Activated CD4-positive, alpha-beta T cell treated with anti-CD3 and anti-CD28 coated beads for 36 hours (primary cell): ENCODE measurements at places on chromosomes 12 and 14. TPM values are rescaled to one million over a fixed set of nuclear protein-coding genes. Genes with fewer than 3 reads are reported as not detected.

Gene TMED10
- 253 TPM for total RNA-seq

Gene DPF3
- total RNA-seq, result 0.39 TPM

Gene RTN1
- not detected for total RNA-seq

- no peak overlapping the region for H3K27ac ChIP-seq
- H3K4me1 ChIP-seq, result peaks cover 2% of the 10 kb centered on the region
- no peak overlapping the region for H3K4me3 ChIP-seq
- no peaks in the 10 kb centered on the region for H3K36me3 ChIP-seq
Measured at GRCh38 chr12:1517007-1517406, 77.4 kb downstream of the FBXL14 start.

Gene ANG
- 0.83 TPM for total RNA-seq

DNA sequence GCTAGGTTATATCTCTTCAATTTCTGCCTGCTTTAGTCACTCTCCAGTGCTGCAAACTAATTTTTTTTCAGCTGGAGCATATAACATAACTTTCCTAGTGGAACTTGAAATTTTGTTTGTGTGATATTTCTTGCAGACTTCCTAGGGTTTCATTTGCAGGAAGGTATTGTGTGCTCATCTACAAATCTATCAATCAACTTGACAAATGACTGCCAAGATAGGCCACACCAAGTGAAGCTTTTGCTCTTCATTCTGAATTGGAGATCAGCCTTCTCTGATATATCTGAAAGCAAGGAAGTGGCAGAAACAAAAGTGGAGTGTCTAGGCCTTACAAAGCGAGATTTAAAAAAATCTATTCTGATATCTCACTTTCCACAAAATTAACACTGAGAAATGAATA lies 551.1 kb upstream of the LRFN5 start:
- H3K4me1 ChIP-seq, result no peaks in the 10 kb centered on the region
- no peaks in the 10 kb centered on the region for H3K36me3 ChIP-seq
- no peak overlapping the region for H3K27ac ChIP-seq
- no peak overlapping the region for H3K4me3 ChIP-seq
- no peak for DNase-seq
